ENCODE measurements at places on chromosomes 1 and 21.

DNA sequence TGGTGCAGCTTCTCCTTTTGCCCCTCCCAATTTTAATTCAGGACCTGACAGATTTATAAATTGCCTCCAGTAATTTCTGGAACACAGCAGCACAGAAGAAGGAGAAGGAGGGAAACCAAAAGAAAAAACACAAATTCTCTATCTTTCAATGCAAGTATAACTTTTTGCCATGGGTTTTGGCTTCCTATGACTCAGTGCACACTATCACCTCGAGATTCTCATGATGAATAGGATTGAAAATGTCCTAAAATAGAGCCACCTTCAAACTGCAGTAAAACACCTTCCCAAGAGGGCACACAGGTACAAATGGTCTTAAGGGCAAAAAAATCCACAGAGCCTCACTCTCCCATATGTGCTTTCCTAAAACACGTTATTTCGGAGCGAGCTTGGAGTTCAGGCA, 113.6 kb downstream of the HLCS start:
- H3K4me3 ChIP-seq = no peak overlapping the region
- no peaks in the 10 kb centered on the region for H3K27me3 ChIP-seq
- no peaks in the 10 kb centered on the region for H3K36me3 ChIP-seq
- H3K4me1 ChIP-seq = peaks cover 5% of the 10 kb centered on the region
- no peak for DNase-seq

- no peaks in the 10 kb centered on the region for H3K27me3 ChIP-seq
- H3K4me1 ChIP-seq = no peaks in the 10 kb centered on the region
- H3K4me3 ChIP-seq = no peak overlapping the region
- H3K27ac ChIP-seq = no peak overlapping the region
- DNase-seq = no peak
Measured at GRCh38 chr1:235657747-235658526, 8.4 kb upstream of the GNG4 start.

DNA sequence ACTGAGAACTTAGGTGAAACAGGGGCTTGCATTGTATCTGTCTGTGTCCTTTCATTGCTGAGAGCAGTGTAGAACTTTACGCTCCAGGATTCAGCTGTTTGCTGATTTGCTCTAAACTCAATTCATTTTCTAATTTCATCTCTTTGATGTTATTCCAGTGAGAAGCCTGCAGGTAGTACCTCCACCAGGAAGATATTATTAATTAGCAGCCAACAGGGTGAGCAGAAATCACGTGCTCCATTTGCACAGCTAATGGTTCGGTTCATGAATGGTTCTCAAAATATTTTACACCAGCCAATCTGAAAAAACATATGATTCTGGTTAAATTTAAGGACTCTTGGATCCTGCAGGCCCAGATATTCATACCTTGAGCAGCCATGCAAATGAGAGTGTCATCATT, 52.1 kb downstream of the SUSD4 start:
- no peaks in the 10 kb centered on the region for H3K4me1 ChIP-seq
- no peaks in the 10 kb centered on the region for H3K27me3 ChIP-seq
- no peak overlapping the region for H3K4me3 ChIP-seq
- H3K36me3 ChIP-seq = no peaks in the 10 kb centered on the region
- H3K27ac ChIP-seq = no peak overlapping the region

GRCh38 chr21:37276377-37276776, 9.2 kb upstream of the VPS26C start:
- no peaks in the 10 kb centered on the region for H3K27me3 ChIP-seq
- H3K4me3 ChIP-seq = no peak overlapping the region
- no peaks in the 10 kb centered on the region for H3K4me1 ChIP-seq
- DNase-seq = no peak

GRCh38 chr1:212452323-212453155, 19.8 kb downstream of the NENF start:
- peak; percentile 94 for DNase-seq
- no peaks in the 10 kb centered on the region for H3K27me3 ChIP-seq
- H3K4me1 ChIP-seq = peaks cover 19% of the 10 kb centered on the region
- H3K4me3 ChIP-seq = peak overlapping the region; percentile 23
- peak overlapping the region; percentile 91 for H3K27ac ChIP-seq
- no peaks in the 10 kb centered on the region for H3K36me3 ChIP-seq

DNA sequence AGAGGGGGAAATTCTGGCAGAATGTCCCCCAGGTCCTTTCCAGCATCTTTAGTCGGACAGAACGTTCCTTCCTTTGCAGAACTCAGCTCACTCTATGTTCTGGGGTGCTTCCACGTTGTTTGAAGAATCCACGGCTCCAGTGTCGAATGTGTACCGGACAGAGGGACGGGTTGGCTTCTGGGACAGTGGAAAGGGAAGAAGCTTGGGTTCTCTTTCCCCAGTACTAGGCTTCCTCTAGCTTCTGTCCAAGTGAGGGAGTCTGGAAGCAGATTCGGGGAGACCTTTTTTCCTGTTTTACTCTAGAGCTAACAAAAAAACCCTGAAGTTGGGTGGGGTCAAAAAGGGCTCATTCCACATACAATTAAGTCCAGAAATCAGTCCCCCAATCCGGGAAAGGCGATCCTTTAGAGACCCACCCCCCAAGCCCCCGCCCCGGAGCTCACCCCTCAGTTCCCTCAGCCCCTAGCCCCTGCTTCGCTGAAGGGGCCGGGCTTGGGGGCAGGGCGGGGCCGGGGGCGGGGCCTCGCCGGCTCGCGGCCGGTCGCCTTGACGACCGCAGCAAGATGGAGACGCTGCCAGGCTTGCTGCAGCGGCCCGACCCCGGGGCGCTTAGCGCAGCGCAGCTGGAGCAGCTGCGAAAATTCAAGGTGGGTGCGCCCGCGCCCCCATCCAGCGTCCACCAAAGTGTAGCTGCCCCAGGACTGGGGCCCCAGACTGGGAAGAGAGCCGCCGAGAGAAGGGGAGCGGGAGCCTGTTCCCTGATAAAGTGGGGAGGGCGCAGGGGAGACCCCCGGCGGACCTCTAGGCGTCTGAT, at the start of gene RIIAD1:
RIIAD1 (plus strand) TSS at position 549 of the 814 bp plus-strand sequence; CDS start at position 564, 15 bp downstream.
- H3K4me1 ChIP-seq = peaks cover 6% of the 10 kb centered on the region
- peak; percentile 63 for DNase-seq
- peak within 1 kb of the TSS; percentile 82 for H3K4me3 ChIP-seq
- H3K36me3 ChIP-seq = no peaks in the 10 kb centered on the region
- H3K27me3 ChIP-seq = peaks cover 11% of the 10 kb centered on the region

- H3K27ac ChIP-seq = no peak overlapping the region
- no peaks in the 10 kb centered on the region for H3K27me3 ChIP-seq
- no peaks in the 10 kb centered on the region for H3K36me3 ChIP-seq
- no peak overlapping the region for H3K4me3 ChIP-seq
- H3K4me1 ChIP-seq = no peaks in the 10 kb centered on the region
Measured at GRCh38 chr1:228044961-228045360, 37.5 kb upstream of the ARF1 start.

Data from ascending aorta (tissue), 2 donors.